Islet precursor cell (in vitro differentiated cells): ENCODE measurements at places on chromosomes 5 and 9.

- DNase-seq = peak; percentile 3
These were observed 44.1 kb downstream of the ANGPTL2 start for GRCh38 chr9:127078336-127078735.

GRCh38 chr5:1255081-1255561 lies 29.9 kb downstream of the SLC6A18 start:
- DNase-seq = no peak

DNA sequence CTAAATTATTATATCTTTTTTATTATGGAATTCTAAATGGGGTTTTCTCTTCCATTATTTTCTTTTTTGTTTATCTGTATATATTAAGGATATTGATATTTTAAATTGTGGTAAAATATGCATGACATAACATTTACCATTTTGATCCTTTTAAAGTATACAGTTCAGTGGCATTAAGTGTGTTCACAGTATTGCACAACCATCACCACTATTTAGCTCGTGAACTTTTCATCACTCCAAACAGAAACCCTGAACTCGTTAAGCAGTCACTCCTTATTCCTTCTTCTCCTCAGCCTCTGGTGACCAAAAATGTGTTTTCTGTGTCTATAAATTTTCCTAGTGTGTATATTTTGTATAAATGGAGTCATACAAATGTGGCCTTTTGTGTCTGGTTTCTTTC lies 188.2 kb downstream of the CCDC171 start:
- no peak for DNase-seq

DNA sequence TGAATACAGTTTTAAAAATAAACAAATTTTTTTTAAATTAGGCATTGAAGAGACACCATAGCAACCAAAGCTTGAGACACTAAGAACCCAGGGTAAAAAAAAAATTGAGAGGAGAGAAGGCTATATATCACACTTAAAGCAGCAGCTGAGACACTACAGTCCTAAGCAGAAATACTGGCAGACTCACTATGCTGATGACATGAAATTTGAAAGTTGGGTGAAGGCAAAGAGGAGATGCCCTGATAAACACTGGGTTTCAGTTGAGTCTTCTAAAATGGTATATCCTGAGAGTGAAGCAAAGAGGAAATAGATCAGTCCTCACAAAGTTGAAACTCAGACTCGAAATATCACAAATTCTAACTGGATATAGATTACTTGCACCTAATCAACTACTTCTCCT lies 419.9 kb upstream of the CDH9 start:
- no peak for DNase-seq

DNA sequence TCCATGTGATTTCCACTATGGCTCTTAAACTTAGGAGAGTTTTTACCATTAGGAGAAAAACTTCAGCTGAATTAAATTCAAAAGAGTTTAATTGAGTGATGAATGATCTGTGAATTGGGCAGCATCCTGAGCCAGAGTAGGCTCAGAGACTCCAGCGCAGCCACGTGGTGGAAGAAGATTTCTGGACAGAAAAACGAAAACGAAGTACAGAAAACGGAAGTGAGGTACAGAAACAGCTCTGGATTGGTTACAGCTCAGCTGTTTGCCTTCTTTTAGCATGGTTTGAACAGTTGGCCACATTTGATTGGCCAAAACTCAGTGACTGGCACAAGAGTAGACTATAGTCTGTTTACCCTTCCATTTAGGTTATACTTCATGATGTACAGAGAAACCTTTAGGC lies 69.2 kb upstream of the PLPP1 start:
- DNase-seq = no peak

- DNase-seq = peak; percentile 73
These were observed 16.1 kb downstream of the GSN start for GRCh38 chr9:121283856-121284732.

- peak; percentile 58 for DNase-seq
These were observed 34.9 kb upstream of the ATP6V1G1 start for GRCh38 chr9:114552706-114553105.

DNA sequence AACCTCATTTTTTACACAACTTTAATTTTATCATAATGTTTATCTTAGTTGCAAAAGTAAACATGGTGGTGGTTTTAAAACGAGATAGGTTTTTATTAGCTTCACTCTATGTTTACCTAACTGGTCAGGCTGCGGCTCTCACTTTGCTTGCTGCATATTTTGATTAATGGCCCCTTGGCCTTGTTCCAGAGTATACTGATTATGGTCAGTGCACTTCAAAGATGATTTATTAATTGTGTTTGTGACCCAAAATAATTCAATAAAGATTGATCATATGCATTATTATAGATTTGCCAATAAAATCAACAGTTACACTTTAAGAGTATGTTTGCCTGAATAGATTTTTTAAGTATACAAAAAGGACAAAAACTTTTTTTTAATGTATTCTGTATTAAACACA lies 188.0 kb downstream of the XRCC4 start:
- DNase-seq = no peak

DNA sequence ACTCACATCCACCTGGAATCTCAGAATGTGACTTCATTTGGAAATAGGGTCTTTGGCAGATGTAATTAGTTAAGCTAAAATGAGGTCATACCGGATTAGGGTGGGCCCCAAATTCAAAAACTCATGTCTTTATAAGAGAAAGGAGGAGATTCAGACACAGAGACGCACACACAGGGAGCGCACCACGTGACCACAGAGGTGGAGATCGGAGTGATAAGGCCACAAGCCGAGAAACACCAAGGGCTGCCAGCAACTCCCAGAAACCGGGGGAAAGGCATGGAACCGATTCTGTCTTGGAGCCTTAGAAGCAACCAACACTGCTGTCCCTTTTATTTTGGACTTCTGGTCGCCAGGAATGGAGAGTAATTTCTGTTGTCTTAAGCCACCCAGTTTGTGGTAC lies 31.8 kb upstream of the LMX1B start:
- no peak for DNase-seq

- no peak for DNase-seq
These were observed 192.2 kb downstream of the YTHDC2 start for GRCh38 chr5:113705657-113706056.

DNA sequence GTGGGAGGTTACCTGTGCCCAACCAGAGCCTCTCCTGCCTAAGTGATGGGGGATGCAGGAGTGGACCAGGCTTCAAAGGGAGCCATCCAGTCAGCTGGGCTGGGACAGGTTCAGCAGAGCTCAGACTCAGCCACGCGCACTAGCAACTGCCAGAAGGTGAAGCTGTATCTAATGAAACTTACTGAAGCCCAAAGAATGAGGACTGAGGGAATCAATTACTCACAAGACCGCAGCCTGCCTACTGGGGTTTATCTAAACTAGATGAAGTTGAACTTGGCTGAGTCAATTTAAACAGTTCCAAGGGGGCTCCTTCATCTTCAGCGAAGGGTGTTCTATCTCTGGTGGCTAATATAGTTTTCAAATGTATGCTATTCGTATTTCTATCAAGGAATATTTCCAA lies 11.4 kb downstream of the HAND1 start:
- no peak for DNase-seq

- DNase-seq = no peak
These were observed 37.0 kb upstream of the RANBP6 start for GRCh38 chr9:6052293-6052919.

DNA sequence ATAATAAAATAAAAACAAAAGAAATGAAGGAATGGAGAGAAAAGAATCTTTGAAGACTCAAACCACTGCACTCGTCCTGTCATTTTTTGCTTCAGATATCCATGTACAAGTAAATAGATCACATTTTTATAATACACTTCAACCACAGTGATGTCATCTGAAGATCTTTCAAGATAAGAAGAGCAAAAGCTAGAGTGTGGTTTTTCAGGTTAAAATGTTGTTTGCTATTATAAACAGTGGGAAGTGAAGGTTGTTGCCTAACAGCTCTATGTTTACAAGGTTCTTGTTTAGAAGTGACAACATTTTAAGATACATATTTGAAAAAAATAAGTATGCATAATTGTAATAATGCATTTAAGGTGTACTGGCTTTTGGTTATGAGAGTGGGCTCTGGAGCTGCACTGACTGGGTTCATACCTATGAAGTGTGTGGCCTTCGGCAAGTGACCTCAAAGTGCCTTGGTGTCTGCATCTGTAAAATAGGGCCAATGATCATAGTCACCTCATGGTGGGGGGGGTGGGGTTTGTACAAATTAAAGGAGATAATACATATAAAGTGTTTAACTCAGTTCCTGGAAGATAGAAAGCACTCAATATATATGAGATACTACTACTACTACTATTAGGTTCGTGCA lies 45.5 kb upstream of the IL7R start:
- no peak for DNase-seq

GRCh38 chr9:114680259-114681001 lies 1.6 kb downstream of the TEX48 start:
- DNase-seq = no peak

- DNase-seq = no peak
These were observed 19.7 kb upstream of the SNCAIP start for GRCh38 chr5:122292332-122292731.

- DNase-seq = peak; percentile 86
These were observed 486.7 kb downstream of the RAB3C start for GRCh38 chr5:59069438-59070079.

DNA sequence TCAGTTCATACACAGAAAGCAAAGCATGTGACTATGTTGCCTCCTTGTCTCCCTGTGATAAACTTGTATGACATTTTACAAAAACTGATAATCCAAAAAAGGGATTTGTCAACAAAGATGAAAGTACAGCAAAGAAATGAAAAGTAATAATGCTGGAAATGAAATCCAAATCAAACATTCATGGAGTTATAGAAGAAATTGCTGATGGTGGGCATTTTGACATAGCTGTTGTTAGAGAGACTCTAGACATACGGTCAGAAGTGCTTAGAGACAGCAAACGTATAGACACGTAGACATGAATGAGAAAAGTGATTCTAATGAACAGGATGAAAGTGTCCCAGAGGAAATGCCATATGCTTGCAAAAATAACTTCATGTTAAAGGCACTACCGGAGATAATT lies 186.9 kb upstream of the RGMB start:
- DNase-seq = no peak

GRCh38 chr5:97000391-97000790 lies 64.5 kb downstream of the LNPEP start:
- DNase-seq = no peak

GRCh38 chr5:149224282-149224681 lies 47.4 kb upstream of the AFAP1L1 start:
- no peak for DNase-seq

DNA sequence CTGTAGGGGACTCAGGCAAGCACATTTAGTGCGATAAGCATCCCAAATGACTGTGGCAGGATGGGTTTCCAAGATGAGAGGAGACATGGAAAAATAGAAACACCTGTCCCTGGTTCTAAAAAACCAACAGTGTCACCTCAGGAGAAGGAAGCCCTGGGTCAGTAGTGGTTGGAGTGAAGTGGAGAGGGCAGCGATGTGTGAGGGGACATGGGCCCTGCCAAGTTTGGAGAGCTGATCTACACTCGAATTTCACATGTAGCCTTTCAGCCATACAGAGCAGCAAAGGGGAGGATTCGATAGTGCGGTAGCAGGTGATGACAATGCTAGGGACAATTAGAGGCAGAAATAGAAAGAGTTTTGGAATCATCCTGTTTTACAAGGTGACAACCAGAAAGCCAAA lies 32.6 kb upstream of the LHX2 start:
- DNase-seq = no peak

DNA sequence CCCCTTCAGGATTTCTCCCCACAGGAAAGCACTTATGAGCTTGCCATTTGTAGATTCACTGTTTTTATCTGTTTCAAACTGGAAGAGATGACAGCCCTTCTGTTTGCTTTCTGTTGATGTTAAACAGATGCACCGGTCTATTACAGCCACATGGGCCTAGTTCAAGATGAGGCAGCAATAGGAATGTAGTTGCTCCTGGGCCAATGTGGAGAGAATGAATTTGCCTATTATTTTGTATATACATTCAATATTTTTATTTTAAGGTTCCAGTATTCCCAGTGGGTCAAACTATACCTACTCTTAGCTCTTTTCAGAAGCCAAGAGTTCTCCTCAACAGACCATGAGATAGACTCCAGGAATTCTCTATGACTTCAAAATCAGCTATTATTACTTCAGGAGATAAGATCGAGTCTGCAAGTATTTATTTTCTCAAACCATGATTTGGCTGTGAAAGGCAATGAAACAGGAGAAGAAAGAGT lies 461.6 kb downstream of the RASEF start:
- no peak for DNase-seq

DNA sequence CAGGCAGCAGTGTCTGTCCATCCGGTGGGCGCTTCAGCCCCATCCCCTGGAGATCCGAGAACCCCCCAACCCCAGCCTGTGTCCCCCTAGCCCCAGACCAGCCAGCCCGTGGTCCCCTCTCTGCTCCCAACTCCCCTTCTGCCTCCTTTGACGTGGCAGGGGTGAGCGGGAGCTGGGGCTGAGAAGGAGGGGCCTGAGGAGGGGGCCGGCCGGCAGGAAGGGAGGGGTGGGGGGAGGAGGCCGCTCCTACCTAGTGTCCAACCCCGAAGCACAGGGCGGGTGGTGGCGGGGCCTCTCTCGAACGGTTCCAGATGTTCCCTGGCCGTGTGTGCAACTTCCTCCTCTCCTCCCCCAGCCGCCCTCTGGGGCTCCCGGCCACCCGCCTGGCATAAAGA lies 31.0 kb downstream of the GOLGA2 start:
- peak; percentile 92 for DNase-seq

- no peak for DNase-seq
These were observed 809 bp downstream of the TNIP1 start for GRCh38 chr5:151079838-151080612.

DNA sequence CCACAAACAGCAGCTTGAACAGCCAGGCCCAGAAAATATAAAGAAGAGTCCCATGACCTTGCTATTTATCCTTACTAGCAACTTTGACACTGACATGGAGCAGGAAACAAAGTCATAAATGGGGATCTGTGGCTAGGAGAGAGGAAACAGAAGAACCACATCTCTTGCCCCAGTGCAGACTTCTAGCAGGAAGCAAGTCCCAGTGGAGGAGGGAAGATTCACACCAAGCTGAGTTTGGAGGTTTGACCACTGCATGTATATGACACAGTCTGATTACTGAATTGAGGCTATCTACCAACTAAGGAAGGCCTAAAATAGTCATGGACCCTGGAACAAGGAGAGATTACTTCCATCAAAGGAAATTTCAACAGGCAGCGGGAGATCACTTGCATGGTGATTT lies 51.4 kb downstream of the CDH6 start:
- DNase-seq = no peak

- peak; percentile 32 for DNase-seq
These were observed 120.5 kb downstream of the ADAMTS2 start for GRCh38 chr5:179224741-179225140.

DNA sequence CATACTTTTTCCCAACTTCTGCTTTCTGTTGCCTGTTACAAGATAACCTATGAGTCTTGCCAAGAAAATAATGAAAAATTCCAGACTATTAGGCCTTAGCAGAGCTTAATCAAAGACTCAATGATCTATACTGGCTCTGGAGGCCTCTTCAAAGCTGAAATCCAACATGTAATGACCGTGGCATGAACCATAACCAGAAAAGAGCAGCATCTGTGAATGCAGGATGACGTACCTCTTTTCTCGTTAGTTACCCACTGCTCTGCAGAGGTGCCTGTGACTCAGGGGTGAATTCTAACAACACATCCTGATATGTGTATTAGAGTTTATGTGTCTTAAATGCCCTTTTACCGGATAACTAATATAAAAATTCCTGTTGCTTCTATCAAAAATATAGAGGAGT lies 645.4 kb downstream of the PRELID2 start:
- no peak for DNase-seq

GRCh38 chr9:133101356-133102189 lies 19.5 kb downstream of the RALGDS start:
- no peak for DNase-seq

GRCh38 chr9:114864471-114864870 lies 58.6 kb upstream of the TNFSF15 start:
- no peak for DNase-seq
